ENCODE measurements at places on chromosomes 3 and 15.

DNA sequence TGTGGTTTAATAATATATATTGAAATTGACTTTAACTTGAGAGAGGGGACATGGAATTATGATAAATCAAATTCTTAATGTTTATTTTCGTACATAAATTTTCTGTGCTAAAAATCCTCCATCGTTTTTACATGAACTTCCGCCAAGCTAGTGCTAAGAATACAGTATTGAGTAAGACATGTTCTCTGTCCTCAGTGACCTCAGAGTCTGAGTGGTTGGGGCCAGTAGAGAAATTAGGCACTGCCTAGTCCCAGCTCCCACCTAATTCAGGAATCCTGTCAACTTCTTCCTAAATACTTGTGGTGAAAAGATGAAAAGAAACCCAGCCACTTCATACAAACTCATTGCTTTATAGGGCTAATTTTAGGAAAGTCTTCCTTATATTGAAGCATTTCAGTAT is 110.3 kb downstream of the PPP2R3A start:
- DNase-seq = no peak

GRCh38 chr15:29880341-29880740 is 58.1 kb upstream of the TJP1 start:
- no peak for DNase-seq

DNA sequence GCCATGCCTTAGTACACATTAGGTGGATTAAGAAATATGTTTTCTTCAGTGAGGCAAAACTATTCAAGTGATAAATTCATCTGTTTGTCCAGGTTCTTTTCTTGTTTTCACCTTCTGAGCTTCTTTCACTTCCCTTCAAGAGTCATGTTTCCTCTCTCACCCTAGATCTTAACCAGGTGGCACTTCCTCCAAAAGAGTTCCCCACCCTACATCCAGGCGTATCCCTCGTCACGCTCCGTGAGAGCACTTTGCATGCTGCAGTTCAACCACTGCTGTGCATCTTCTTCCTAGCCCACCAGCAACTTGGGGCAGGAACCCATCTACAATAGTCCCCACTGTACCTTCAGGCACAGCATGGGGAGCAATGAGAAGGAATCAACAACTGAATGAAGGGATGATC is 28.9 kb downstream of the OSBPL10 start:
- DNase-seq = no peak

- DNase-seq = no peak
Measured at GRCh38 chr15:69172847-69173246, 12.4 kb downstream of the GLCE start.

- DNase-seq = no peak
Measured at GRCh38 chr3:54777141-54777540, 150.7 kb downstream of the LRTM1 start.

GRCh38 chr3:151875759-151876158 is 2.3 kb downstream of the SUCNR1 start:
- DNase-seq = no peak

DNA sequence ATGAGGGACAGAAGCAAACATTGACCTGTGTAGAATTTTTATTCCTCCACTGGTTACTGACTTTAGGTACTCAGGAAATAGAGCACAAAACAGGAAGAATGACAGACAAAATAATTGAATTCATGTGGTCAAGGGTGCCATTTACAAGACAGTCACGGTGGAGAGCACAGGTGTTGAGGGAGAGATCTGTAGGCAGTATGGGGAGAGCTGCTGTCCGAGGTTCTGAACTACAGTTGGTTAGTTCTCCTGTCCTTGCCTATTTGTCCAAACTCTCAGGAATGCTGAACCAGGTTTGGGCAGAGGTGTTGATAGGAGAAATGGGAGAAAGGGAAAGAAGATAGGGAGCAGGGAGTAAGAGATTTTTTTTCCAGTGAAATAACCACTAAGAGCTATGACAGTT is 178.5 kb upstream of the ZBTB20 start:
- DNase-seq = no peak

DNA sequence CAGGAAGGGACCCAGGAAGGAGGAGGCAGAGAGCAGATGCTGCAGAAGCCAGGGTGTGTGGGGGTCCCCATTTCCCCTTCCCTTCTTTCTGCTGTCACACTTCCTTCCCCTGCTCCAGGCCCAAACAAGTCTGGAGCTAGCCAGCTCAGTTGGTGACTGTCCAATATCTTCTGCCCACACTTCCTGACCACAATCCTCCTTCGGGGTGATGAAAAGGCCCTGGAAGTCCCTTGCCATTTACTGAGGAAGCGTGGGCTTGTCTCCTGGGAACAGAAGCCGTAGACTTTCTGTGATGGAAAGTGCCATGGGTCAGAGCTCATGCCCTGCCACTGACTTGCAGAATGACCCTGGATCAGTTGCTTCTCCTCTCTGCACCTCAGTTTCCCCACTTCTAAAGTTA is 39.0 kb downstream of the ANAPC13 start:
- no peak for DNase-seq

GRCh38 chr3:111311126-111311525 is 230.9 kb upstream of the CD96 start:
- no peak for DNase-seq

DNA sequence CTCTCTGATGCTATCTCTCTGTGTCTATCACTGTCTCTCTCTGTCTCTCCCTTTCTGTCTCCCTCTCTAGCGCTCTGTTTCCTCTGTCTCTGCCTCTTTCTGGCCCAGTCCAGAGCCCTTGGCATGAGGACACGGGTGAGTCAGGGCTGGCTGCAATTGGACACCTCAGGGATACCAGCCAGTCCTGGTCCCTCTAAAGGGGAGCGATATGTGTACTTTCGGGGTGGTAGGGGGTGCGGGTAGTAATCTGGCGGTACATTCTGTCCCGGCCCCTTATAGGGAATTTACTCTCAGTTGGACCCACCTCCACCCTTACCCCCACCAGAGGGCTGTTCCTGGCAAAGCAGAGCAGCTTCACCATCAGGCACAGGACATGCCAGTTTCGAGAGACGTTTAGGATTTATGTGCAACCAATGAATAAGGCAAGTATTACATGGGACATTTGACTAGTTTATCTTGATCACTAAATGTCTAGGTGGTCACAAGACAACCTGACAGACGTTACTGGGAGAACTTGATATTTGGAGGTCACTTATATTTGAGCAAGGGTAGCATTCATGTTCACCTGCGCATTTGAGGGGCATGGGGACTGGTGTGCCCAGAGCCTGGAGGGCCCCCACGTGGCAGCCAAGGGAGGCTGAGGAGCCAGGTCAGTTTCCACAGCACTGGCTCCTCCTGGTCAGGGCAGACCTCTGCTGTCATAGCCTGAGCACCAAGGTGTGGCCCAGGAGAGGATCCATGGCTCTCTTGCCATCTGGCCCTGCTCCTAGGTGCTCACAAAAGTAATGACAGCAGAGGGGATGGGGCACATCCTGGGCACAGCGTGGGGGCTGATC is 256.1 kb downstream of the PLCL2 start:
- DNase-seq = no peak

DNA sequence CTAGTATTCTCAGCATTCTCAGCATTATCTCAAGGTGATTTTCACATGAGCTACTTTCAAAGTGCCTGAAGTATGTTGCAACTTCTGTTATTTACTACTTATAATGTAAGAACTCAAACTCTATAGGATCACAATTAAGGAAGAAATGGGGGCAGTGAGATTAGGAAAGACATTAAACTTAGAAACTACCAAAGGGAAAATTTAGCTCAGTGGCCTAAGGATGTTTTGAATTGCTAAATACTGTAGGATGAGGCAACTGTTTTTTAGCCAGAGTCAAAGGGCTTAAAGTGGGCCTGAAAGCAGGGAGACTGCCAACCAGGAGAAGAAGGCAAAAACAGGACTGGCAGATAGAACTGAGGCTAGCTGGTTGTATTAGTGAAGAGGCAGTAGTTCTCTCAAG is 55.5 kb upstream of the MBNL1 start:
- DNase-seq = no peak

DNA sequence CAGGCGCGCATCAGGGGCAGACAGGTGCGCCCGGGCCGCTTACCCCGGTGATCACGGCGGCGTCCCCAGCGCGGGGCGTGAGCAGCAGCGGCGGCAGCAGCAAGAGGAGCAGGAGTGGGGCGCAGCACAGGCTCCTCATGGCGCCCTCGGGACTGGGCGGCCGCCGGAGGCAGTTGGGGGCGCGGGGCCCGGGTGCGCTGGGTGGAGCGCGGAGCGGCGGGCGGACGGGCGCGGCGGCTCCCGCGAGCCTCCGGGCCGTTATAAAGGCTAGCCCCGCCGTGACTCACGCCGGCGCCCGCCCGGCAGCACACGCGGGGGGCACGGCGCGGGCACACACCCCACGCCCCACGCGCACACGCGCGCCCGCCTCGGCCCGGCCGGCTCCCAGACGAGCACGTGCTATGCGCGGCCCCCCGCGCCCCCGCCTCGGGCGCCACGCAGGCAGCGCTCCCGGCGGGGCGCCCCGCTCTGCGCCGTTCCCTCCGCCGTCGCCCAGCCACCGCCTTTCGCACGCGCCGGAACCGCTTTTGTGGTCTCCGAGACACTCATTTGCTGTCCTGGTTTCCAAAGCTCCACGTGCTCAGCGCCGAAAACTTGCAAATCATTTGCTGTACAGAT is at the start of gene PROK2:
TSS of gene PROK2 (minus strand) at position 235 of the 618 bp plus-strand sequence. CDS start at position 139, 96 bp downstream.
- peak; percentile 37 for DNase-seq

GRCh38 chr3:166860217-166860616 is 519.9 kb downstream of the ZBBX start:
- no peak for DNase-seq

DNA sequence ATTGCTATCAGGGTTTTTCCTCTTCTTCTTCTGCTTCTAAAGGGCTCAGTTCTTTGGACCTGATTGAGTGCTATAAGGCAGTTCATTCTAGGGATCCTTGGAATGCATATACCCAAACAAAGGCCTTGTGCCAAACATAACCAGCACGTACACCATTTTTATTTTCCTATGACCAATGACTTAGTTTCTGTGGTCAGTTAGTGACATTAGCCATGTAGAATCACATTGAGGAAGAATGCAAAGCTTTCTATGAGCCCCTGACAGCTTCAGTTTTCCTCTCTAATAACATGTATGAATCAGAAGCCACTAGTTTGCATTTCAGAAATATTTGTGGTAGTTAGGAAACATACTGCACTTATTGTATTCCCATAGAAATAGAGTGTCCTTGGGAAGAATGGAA is 240.0 kb downstream of the THRB start:
- DNase-seq = no peak

DNA sequence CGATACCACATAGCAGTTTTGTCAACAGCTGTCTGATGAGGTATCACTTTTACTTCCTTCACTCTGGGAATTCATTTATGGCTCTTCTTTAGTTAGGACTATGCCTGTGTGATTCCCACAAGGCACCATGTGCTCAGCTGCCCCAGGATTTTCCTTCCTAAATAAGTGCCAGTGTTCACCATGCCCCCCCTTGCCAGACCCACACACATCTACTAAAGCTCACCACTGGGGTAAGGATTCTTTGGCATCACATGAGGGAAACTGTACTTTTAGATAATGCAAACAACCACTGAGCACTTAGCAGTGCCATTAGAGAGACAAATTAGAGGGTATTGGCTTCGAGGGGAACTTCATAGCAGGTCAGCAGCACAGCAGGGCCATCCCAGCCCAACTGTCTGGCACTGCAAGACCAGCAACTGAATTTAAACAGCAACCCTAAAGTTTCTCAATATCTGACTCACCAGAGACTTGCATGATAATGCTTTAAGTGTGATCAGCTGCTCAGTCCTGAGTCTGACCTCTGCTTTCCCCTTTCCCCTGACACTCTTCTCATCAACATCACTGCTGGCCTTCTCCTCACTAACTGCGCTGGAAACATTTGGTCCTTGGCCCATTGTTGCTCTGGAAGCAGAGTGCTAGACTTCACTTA is 114.3 kb downstream of the STAC start:
- no peak for DNase-seq

DNA sequence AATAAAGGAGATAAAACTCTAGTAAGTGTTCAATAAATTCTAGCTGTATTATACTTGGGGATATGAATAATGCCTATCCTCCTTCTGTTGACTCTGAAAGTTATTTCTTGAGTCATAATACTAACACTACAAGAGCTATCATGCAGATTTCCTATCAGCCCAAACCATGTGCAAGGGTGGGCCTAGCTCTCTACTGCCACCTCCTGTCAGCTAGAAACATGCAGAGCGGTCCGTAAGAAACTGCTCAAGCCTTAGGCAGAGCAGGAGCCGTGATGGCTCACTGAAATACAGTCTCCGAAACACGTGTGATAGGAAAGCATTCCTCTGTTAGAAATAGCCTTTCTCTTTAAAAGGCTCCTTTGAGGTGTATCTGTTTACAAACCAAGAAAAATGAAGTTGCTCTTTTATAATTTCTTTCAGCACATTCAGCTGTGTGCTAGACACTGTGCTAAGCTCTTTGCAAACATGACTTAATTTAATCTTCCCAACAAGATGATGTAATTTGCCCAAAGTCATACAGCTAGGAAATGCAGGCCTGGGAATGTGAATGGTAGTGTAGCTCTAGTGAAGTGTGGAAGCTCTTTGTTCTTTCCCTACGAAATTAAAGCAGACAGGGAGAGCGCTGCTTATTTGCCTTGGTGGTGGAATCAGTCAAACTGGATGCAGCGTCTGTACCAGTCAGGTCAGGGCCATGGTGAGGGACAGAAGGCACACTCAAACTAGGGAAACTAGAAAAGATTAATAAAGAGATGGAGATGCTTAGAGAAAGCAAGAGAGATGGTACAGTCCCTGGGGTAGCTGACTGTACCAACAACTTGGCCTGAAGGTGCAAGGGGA is 43.1 kb downstream of the MTHFS start:
- DNase-seq = peak; percentile 66

DNA sequence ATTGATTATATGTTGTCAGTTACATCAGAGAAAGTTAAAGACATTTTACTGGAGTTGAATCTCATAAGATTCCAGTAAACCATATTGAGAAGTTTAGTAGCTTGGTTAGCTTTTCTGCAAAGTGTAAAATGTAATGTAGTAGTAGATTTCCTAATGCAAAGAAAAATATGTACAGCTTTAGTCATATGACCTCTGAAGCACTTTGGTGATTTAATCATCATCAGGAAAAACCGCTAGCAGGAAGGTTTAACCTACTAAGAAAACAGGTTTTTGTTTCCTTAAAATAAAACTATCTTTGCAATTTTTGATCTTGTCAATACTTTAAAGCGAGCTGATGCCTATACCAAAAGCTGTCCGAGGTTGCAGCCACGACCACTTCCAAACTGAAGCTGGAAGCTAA is 364.6 kb upstream of the ZNF385D start:
- no peak for DNase-seq

- DNase-seq = no peak
Measured at GRCh38 chr3:125214738-125215137, 2.2 kb upstream of the SLC12A8 start.

DNA sequence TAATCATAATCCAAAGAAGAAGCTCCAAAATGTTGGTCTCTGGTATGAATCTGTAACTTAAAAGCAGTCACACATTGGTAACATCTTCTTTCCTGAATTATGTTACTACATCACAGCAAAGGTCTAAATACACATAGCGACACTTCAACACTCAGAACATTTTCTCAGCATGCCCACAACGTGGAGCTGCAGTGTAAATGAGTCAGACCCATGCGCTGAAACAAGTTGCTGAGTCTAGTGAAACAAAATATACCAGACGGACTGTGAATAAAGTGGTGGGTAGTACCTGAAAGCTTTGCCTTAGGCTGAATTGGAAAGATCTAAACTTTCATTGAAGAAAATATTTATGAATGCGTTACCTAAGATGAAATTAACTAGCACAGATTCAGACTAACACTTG is 33.2 kb upstream of the GOLGA8B start:
- DNase-seq = no peak

- no peak for DNase-seq
Measured at GRCh38 chr3:15831927-15832326, 34.1 kb upstream of the ANKRD28 start.

All from CD4-positive, alpha-beta T cell treated with Interleukin-17A for 4 hours (primary cell).